RWPE2 (cell line): ENCODE measurements at places on chromosomes 2 and 18.

- H3K27me3 ChIP-seq = no peaks in the 10 kb centered on the region
- no peak overlapping the region for H3K27ac ChIP-seq
- H3K4me3 ChIP-seq = no peak overlapping the region
- H3K4me1 ChIP-seq = peaks cover 3% of the 10 kb centered on the region
- DNase-seq = no peak
Observed at GRCh38 chr18:41965634-41966255, 10.7 kb downstream of the PIK3C3 start.

DNA sequence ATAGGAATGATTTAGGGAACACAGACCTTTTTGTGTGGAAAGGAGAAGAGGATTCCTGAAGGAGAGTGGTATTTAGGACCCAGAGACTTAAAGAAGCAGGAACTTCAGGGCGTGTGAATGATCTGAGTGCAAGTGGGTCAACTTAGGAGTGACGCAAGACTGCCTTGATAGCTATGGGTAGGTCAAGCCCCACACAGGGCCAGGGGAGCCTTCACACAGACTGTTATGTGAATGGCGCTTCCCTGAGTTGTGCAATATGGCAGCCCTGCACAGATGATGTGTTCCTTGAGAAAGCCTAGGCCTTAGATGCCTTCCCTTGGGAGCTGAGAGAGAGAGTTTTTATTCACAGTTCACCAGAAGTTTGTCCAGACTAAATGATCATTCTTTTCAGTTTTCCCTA, 47.1 kb upstream of the IGFBP5 start:
- H3K27me3 ChIP-seq = no peaks in the 10 kb centered on the region
- no peak overlapping the region for H3K4me3 ChIP-seq
- DNase-seq = no peak

GRCh38 chr2:70837980-70838925, 2.6 kb upstream of the CD207 start:
- no peaks in the 10 kb centered on the region for H3K36me3 ChIP-seq
- H3K27ac ChIP-seq = no peak overlapping the region
- no peak for DNase-seq
- H3K4me1 ChIP-seq = no peaks in the 10 kb centered on the region
- peaks cover 3% of the 10 kb centered on the region for H3K27me3 ChIP-seq

GRCh38 chr2:27264253-27264752, 1.5 kb upstream of the SLC30A3 start:
- H3K27ac ChIP-seq = no peak overlapping the region
- no peaks in the 10 kb centered on the region for H3K4me1 ChIP-seq

GRCh38 chr2:230751062-230751461, 38.4 kb downstream of the CAB39 start:
- H3K27me3 ChIP-seq = no peaks in the 10 kb centered on the region
- no peak for DNase-seq
- no peak overlapping the region for H3K4me3 ChIP-seq
- peak overlapping the region; percentile 40 for H3K27ac ChIP-seq
- H3K4me1 ChIP-seq = peaks cover 34% of the 10 kb centered on the region

DNA sequence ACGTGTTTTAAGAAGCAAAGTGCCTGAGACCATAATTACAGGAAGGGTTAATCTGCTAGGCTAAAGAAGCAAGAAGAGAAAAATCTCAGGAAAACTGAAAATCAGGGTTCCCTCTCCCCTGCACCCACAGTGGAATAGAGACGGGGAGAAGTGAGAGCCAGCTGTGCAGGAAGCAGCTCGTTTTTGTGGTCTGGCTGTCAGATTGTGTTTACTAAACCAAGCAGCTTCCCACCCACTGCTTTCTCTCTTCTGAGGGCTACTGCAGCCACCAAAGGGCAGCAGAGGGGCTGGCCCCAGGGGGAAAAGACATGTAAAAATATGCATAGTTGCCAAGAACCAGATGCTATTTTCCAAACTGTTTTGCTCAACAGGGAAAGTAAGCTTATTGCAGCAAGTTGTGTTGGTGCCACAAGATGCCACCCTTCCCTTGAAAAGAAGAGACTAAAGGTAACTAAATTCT, 72.6 kb upstream of the THUMPD2 start:
- no peak overlapping the region for H3K4me3 ChIP-seq
- H3K4me1 ChIP-seq = peaks cover 3% of the 10 kb centered on the region
- no peak overlapping the region for H3K27ac ChIP-seq
- no peaks in the 10 kb centered on the region for H3K27me3 ChIP-seq
- DNase-seq = no peak
- H3K36me3 ChIP-seq = no peaks in the 10 kb centered on the region

DNA sequence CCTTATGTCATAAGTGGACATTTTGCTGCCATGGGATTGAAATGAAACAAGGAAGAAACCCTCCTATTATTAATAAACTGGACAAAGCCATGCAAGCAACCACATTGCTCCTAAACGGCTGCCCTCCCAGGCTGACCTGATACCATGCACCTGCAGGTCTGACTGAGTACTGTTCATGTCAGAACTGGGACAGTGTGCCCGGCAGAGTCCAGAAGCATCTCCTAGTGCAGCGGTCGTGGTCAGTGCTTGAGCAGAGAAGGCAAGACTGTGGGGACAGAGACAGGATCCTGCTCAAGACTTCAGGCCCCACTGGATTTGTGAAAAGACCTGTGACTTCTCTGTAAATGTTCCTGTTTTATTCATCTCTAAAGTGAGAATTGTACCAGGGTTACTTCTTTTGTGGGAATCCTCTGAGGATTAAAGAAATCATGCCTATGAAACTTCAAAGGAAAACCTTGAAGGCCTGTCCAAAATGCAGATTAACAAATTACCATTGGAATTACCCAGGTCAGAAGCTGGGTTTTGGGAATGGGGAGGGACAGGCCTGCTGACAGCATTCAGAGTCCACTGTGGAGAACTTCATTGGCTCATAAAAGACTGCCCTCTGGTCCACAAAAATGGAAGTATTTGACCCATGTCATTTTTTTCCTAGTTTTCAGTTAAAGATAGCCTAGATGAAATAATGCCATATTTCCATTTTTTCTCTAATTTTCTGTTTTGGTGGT, 13.9 kb downstream of the RNF144A start:
- H3K27ac ChIP-seq = no peak overlapping the region
- H3K27me3 ChIP-seq = no peaks in the 10 kb centered on the region
- H3K4me3 ChIP-seq = no peak overlapping the region
- DNase-seq = no peak
- no peaks in the 10 kb centered on the region for H3K4me1 ChIP-seq

- H3K27ac ChIP-seq = no peak overlapping the region
- no peaks in the 10 kb centered on the region for H3K36me3 ChIP-seq
- no peak for DNase-seq
Observed at GRCh38 chr2:190791347-190791975, 89.2 kb upstream of the GLS start.
